ENCODE measurements at places on chromosomes 16 and 17. TPM values are rescaled to one million over a fixed set of nuclear protein-coding genes. Genes with fewer than 3 reads are reported as not detected.

KRT38 gene
- not detected for total RNA-seq

MFAP4 gene
- total RNA-seq: not detected

ABCA3 gene
- total RNA-seq: 79.5 TPM

NDRG4 gene
- total RNA-seq: 38.4 TPM

MYH2 gene
- not detected for total RNA-seq

RNU2-1 gene
- total RNA-seq: not detected

OR3A2 gene
- total RNA-seq: not detected

ATP2A3 gene
- 0.53 TPM for total RNA-seq

MEAK7 gene
- 27.4 TPM for total RNA-seq

SLC12A3 gene
- not detected for total RNA-seq

ZG16 gene
- total RNA-seq: not detected

PLD2 gene
- total RNA-seq: 36.9 TPM

FOXJ1 gene
- total RNA-seq: 0.39 TPM

WNT9B gene
- not detected for total RNA-seq

CD300H gene
- total RNA-seq: not detected

IRF8 gene
- total RNA-seq: 0.63 TPM

KRT15 gene
- 11.4 TPM for total RNA-seq

TNFSF13 gene
- total RNA-seq: 1.5 TPM

KCNJ18 gene
- total RNA-seq: not detected
